Stimulated activated CD8-positive, alpha-beta memory T cell treated with anti-CD3 and anti-CD28 coated beads, Interleukin-7, amount 100 ng/mL, for 1 hour (primary cell): ENCODE measurements at places on chromosomes 6 and 20.
A peak's percentile ranks its signal among the peaks of the same experiment; 100 is the strongest.

GRCh38 chr20:58921564-58921963 lies 59.5 kb upstream of the NELFCD start:
- no peak for DNase-seq

DNA sequence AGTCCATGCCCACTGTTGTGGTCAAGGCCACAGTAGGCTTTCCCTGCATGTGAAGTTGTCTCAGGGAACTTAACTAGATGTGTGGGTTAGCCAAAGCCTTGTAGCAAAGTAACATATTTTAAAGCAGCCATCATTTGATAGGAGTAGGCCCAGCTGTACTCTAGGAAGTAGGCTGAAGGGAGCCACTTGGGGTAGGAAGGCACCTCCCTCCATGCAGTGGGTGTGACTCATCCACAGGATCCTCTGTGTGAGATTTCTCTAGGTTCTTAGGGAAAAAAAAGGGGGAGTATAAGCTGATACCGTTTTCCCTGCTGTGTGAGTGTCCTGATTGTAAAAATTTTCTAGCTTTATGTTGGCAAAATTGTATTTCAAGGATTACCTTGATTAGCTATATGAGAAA lies 44.7 kb downstream of the VAPB start:
- DNase-seq = no peak

GRCh38 chr6:141467881-141468280 lies 664.8 kb upstream of the GJE1 start:
- no peak for DNase-seq

DNA sequence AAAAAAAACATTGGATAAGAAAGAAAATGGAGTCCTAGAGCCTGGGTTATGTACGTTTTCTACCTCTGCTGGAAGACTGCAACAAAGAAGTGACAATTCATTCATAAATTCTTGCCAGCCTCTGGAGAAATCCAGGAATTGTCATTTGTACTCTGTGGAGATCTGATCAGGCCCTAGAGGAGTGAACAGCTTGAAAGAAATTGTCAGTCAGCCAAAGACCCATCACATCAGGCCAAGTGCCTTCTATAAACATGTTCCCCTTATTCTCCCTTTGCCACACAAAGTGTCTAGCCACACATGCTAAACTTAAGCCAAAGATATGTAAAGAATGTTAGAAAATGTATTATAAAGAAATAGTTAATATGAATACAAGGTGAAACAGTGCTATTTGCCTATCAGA lies 152.4 kb downstream of the ADAT2 start:
- no peak for DNase-seq

GRCh38 chr20:58893355-58894120 lies 41.0 kb downstream of the GNAS start:
- DNase-seq = no peak

- DNase-seq = peak; percentile 19
These were observed 136.3 kb downstream of the ZMYND8 start for GRCh38 chr20:47220161-47220582.

DNA sequence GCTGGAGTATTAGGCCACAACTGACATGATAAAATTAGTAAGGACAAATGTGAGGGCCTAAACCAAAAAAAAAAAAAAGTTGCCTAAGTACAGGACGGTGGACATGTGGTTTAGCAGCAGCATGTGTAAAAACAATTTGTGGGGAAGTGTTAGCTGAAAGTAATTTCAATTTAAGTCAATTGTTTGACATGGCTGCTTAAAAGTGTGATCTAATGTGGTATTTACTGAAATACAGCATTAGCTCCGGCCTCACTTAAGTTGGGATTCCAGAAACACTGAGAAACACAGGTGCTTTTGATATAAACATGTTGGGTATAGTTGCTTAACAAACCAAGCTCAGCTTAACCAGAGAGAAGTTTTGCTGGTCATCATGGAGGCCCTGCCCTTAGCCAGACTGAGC lies 119.7 kb downstream of the FYN start:
- no peak for DNase-seq

GRCh38 chr6:112443179-112444065 lies 96.3 kb downstream of the RFPL4B start:
- DNase-seq = no peak

DNA sequence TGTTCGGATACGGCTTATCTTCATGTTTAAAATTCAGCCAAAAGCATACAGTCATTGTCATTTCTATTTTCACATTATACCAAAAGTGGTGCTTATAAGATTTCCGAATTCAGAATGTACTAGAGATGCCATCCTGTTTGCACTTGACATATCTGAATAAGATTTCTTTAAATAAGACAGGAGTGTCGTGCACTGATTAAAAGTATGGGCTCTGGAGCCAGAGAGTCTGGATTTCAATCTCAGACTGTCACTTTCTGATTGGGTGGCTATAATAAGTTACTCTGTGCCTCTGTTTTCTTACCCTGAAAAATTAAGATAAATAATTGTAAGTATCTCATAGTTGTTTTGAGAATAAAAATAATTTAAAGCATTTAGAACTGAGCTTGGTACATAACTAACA lies 92.8 kb downstream of the RWDD2A start:
- DNase-seq = no peak

- DNase-seq = no peak
These were observed 636.9 kb downstream of the QKI start for GRCh38 chr6:164051427-164051826.

- DNase-seq = no peak
These were observed 92.1 kb upstream of the GCM1 start for GRCh38 chr6:53240761-53241160.

- no peak for DNase-seq
These were observed 167.5 kb downstream of the GPX5 start for GRCh38 chr6:28693033-28693750.

DNA sequence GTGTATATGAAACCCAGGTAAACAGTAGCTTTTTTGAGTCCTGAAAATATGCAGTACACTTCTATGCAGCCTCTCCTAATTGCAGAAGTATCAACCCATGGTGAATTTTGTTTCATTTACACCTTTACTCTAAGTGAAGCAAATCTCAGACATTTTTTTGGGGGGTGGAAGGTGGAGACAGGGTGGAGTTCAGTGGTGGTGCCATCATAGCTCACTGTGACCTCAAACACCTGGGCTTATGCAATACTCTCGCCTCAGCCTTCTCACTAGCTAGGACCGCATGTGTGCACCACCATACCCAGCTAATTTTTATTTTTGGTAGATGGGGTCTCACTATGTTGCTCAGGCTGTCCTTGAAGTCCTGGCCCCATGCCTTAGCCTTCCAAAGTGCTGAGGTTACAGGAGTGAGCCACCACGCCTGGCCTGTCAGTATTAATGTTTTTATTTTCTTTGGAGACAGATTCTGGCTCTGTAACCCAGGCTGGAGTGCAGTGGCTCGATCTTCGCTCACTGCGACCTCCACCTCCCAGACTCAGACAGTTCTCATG lies 80.3 kb downstream of the JARID2 start:
- no peak for DNase-seq

DNA sequence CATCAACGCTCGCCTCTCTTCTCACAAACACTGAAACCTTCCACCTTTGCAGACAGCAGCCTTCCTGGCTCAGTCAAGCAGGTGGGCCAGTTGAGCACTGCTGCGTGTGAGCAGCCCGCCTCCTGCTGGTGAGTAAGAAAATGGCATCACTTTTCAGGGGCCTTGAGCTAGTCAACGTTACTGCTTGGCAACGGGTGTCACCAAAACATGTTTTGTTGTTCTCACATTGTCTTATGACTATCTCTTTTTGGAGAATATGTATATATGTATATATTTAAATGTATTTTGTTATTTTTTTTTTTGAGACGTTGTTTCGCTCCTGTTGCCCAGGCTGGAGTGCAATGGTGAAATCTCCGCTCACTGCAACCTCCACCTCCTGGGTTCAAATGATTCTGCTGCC lies 97.0 kb upstream of the AGPAT4 start:
- DNase-seq = peak; percentile 22

DNA sequence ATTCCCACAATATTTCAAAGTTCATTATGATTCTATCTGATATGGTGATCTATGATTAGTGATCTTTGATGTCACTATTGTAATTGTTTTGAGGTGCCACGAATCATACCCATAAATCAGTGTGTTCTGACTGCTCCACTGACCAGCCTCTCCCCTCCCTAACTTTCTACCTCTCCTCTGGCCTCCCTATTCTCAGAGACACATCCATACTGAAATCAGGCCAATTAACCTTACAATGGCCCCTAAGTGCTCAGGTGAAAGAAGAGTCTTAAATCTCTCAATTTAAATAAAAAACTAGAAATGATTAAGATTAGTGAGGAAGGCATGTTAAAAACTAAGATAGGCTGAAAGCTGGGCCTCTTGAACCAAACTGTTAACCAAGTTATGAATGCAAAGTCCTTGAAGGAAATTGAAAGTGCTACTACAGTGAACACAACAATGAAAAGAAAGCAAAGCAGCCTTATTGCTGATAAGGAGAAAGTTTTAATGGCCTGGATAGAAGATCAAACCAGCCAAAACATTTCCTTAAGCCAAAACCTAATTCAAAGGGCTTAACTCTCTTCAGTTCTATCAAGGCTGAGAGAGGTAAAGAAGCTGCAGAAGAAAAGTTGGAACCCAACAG lies 196.9 kb upstream of the SHLD1 start:
- DNase-seq = no peak

DNA sequence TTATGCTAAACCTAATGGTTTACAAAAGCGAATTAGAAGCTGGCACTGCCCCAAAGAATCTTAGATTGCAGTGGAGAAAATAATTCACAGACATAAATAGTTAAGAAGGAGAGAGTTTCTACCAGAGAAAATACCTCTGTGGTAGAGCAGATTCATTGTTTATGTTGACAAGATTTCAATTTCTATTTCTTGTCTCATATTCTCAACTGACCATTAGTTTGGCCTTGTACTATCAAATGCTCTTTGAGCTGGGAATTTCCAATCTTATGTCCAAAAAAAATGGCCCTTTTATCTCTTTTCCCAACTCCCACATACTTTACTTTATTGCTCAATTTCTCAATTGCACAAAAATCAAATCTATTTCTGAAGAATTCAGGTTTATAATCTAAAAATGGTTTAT lies 804.1 kb upstream of the CITED2 start:
- DNase-seq = no peak

- DNase-seq = no peak
These were observed 24.0 kb downstream of the CD40 start for GRCh38 chr20:46142124-46142523.

GRCh38 chr20:20970841-20971240 lies 135.3 kb downstream of the LINC00237 start:
- no peak for DNase-seq

- DNase-seq = no peak
These were observed 872 bp upstream of the RBM39 start for GRCh38 chr20:35742741-35743523.

GRCh38 chr6:116217069-116217468 lies 36.8 kb downstream of the TSPYL4 start:
- no peak for DNase-seq

DNA sequence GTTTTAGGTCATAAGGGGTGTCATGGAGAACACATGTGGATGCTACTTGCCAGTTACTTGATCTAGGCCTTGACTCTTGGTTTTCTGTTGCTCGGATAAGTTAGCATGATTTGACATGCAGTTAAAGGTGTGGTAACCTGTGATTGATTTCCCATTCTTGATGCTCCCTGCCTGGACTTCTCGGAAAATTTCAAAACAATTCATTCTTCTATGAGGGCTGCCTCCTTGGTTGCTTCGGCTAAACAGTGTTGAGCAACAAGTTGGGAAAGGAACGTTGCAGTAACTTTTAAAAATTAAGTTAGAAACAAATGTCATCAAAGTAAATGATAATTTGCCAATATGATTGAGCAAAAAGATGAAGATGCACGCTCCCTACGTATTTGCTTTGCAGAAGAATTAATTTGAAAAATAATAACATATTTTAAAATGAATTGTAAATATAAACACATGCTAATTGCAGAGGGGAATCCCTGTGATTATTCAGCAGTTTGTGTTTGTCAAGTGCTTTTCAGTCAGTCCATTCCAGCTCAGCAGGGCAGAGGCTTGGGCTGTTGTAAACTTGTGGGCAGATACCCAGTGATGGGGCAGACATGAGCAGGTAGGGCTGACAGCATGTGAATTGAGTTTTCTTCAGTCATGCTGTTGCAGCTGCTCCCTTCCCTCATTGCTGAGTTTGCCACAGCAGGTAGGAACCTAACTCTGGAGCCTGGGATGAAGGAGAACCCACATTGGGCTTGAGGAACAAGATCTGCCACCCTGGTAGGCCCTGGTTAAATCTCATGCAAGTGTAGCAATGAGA lies 110.2 kb downstream of the ESR1 start:
- no peak for DNase-seq

DNA sequence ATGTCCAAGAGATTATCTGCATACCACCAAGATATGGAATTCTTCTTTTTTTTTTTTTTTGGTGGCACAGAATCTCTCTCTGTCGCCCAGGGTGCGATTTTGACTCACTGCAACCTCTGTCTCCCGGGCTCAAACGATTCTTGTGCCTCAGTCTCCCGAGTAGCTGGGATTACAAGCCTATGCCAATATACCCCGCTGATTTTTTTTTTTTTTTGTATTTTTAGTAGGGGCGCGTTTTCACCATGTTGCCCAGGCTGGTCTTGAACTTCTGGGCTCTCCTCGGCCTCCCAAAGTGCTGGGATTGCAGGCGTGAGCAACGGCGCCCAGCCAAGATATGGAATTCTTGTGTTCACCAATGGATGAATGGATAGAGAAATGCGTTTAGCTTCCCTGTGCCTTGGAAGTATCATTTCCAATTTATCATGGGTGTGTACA lies 31.0 kb downstream of the POM121L2 start:
- DNase-seq = no peak

GRCh38 chr20:6058684-6059295 lies 4.9 kb upstream of the LRRN4 start:
- DNase-seq = no peak

DNA sequence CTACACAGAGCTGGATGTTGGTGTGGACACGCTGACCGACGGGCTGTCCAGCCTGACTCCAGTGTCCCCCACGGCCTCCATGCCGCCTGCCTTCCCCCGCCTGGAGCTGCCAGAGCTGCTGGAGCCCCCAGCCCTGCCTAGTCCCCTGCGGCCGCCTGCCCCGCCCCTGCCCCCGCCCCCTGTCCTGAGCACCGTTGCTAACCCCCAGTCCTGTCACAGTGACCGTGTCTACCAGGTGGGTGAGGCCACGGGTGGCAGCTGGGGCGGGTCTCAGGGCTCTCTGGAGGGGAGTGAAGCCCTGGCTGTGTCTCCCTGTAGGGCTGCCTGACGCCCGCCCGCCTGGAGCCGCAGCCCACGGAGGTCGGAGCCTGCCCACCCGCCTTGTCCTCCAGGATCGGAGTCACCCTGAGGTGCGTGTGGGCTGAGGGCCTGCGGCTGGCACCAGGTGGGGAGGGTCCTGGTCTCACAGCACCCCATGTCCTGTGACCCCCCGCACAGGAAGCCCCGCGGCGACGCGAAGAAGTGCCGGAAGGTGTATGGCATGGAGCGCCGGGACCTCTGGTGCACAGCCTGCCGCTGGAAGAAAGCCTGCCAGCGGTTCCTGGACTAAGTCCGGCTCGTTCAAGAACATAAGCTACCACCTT lies 2.9 kb downstream of the SLC2A4RG start:
- no peak for DNase-seq

- DNase-seq = no peak
These were observed 53.1 kb downstream of the RBM24 start for GRCh38 chr6:17334265-17334664.

DNA sequence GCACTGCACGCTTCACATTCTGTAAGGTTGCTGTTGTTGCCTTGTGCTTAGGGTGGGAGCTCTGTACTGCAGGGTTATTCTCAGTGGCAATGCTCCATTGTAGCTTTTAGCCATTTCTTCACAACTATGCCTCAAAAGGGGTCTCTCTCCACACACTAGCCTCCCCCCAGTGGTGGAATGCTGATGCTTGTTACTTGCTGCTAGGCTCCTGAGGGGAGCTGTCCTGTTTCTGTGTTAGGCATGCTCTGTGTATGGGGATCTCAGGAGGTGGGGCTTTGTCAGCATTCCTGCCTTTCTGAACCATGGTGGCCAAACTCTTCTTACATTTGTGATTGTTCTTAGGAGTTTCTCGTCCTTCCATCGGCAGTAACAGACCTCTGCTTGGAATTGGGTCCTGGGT lies 18.8 kb downstream of the TMEM170B start:
- DNase-seq = no peak
